ENCODE measurements at places on chromosomes 16 and 17. TPM values are rescaled to one million over a fixed set of nuclear protein-coding genes. Genes with fewer than 3 reads are reported as not detected.
A peak's percentile ranks its signal among the peaks of the same experiment; 100 is the strongest.

- DNase-seq: no peak
These were observed 119.4 kb downstream of the OR1D5 start for GRCh38 chr17:2943981-2944380.

- peak; percentile 32 for DNase-seq
These were observed 30.3 kb upstream of the RPH3AL start for GRCh38 chr17:382644-383533.

GRCh38 chr16:79434771-79435170, 165.8 kb downstream of the MAF start:
- no peak for DNase-seq

DNA sequence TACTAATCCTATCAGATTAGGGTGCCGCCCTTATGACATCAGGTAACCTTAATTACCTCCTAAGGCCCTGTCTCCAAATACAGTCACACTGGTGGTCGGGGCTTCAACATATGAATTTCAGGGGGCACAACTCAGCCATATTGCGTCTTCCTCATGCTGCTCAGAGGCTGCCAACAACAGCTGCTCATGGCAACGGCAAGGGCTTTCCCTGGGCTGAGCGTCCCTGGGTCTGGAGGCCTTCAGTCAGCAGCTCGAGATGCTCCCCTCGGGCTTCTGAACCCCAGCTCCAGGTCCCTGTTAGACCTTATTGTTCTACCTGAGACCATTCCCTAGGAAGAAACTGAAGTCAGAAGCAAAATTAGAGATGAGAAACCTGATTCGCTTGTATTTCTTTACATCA, 157.2 kb downstream of the TMEM132E start:
- DNase-seq: no peak

GRCh38 chr16:46756772-46757171, 8.6 kb upstream of the MYLK3 start:
- DNase-seq: no peak

The ASPHD1 gene
- total RNA-seq: 1.5 TPM

The AATK gene
- 0.18 TPM for total RNA-seq

GRCh38 chr16:14252860-14253259, 181.7 kb downstream of the MRTFB start:
- DNase-seq: no peak

The NPIPB13 gene
- 0.36 TPM for total RNA-seq

DNA sequence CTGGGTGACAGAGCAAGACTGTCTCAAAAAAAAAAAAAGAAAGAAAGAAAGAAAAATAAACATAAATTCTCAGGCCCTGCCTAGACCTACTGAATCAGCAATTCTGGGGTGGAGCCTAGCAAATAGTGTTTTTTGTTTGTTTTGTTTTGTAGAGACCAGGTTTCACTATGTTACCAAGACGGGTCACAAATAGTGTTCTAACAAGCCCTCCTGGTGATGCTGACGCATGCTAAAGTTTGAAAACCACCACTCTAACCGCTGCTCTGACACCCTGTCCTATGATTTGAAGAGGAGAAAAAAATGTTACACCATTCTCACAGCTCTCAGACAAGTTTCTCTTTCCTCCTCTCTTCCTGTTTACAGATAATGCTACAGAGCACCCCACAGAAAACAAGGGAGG, 1.5 kb downstream of the MRPL10 start:
- DNase-seq: no peak

GRCh38 chr16:67441271-67441753, 10.4 kb downstream of the HSD11B2 start:
- no peak for DNase-seq

The CMTM2 gene
- not detected for total RNA-seq

- DNase-seq: no peak
These were observed 34.9 kb downstream of the PPL start for GRCh38 chr16:4902038-4902437.

DNA sequence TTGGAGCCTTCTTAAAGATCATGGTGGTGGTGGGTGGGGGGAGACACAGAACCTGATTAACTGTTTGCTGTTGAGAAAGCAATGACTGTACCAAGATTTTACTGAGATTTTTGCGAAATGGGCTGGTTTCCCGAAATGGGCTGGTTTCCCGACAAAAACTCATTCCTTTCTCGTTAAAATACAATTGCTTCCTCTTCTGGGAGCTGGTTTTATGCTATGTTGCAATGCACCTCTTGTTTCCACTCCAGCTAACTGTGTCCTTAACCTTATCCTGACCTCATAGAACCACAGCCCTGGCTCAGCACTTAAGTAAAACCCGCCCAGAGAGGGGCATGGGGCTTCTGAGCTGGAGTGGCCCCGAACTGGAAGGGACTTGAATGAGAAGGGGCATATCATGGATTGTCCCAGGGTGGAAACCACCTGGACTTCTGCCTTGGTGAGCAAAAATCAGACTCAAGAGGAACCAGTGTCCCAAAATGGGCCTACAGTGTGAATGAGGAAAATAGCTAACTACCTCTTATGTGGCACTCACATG, 20.9 kb downstream of the FAM20A start:
- DNase-seq: peak; percentile 97

DNA sequence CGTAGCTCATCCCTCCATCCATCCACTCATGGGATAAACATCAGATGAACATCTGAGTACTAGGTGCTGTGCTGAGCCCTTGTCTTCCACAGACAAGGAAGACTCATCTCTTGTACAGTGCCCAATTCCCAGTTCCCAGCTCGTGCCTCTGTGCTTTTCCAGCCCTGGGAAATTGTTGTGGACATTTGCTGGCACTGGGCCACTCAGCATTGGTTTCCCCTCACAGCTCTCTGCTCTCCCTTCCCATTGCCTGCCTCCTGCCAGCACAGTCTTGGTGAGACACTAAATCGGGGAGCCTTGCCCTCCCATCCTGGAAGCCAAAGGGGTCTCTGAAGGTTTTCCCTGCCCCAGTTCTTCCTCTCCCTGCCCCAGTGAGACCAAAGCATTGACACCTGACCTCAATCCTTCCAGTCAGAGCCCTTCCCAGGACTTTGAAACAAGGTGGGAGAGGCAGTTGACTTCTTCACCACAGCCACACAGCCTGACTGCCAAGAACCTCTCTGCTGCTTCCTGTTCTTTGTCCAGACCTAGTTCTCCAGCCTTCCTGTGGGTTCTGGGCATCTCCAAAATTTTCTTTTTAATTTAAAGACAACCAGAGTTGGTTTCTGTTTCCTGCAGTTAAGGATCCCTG, 50.2 kb downstream of the WSB1 start:
- peak; percentile 57 for DNase-seq

Measured in fibroblast of the aortic adventitia (primary cell).